Activated CD4-positive, alpha-beta T cell treated with anti-CD3 and anti-CD28 coated beads, Interleukin-2, amount 10 ng/mL, durations not matched to agents 7 days and 5 days (primary cell): ENCODE measurements at places on chromosomes 5 and 9. TPM values are rescaled to one million over a fixed set of nuclear protein-coding genes. Genes with fewer than 3 reads are reported as not detected.

DNA sequence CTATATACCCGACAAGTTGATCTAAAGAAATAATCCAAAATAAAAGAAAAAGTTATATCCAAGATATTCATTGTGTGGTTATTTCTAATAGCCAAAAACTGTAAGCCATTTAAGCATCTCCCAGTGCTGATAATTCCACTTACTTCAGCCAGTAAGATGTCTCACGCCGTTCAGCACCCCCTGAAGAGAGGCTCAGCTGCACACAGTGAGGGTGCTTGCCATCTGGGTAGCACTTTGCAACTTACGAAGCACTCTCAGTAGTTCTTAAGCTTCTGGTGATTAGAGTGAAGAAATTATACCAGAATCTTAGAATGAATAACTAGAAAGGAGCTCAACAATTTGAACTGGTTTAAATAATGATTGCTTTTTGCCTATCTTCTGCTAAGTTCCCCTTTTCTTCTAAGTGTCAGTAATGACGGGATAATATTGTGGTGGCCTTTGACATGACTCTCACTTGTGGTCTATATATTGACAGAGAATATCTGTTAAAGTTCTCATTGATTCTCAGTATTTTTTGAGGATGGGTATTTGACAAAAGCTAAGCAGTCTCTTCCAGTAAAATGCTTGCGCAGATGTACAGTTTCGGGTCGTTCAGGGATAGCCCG, 26.2 kb upstream of the LTC4S start:
- no peak overlapping the region for H3K4me3 ChIP-seq
- no peaks in the 10 kb centered on the region for H3K27me3 ChIP-seq
- no peak overlapping the region for H3K27ac ChIP-seq
- peaks cover 25% of the 10 kb centered on the region for H3K4me1 ChIP-seq
- H3K36me3 ChIP-seq: peaks cover 36% of the 10 kb centered on the region
- no peak for DNase-seq

The TAF11L10 gene
- total RNA-seq: not detected

- DNase-seq: no peak
- H3K36me3 ChIP-seq: peaks cover 51% of the 10 kb centered on the region
- no peak overlapping the region for H3K27ac ChIP-seq
- no peak overlapping the region for H3K4me3 ChIP-seq
Measured at GRCh38 chr5:96978812-96979449, 43.1 kb downstream of the LNPEP start.

DNA sequence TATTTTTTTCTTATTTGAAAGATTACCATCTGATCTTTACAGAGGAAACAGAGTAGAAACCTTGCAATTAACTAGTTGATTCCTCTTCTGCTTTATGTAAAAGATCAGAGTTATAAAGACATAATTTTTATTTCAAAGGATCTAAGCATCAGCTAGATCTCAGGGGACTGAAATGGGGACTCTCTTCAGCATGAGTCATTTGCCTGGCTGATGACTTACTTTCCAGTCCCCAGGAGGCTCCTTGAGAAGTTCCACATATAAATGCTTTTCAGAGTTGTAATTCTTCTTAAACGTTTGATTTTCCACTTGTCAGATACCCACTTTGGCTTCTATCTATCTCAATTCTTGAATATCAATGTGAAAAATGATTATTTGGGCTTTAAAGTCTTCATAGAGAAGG, 389.4 kb downstream of the RAB3C start:
- H3K36me3 ChIP-seq: peaks cover 48% of the 10 kb centered on the region
- H3K4me1 ChIP-seq: no peaks in the 10 kb centered on the region
- H3K4me3 ChIP-seq: no peak overlapping the region
- no peaks in the 10 kb centered on the region for H3K27me3 ChIP-seq
- DNase-seq: no peak

DNA sequence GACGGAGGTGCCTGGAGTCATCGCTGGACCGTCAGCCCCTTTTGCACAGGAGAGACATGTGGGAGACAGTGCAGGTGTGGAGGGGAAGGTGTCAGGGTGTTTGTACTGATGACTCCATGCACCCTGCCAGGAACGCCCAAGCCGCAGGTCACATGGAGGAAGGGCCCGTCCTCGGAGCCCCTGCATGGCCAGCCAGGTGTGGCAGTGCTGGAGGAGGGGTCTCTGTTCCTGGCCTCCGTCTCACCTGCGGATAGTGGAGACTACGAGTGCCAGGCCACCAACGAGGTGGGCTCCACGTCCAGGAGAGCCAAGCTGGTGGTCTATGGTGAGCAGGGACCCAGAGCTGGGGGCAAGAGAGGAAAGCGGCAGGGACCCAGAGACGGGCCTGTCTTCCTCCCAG, 81.5 kb downstream of the HMCN2 start:
- H3K36me3 ChIP-seq: no peaks in the 10 kb centered on the region
- H3K4me1 ChIP-seq: no peaks in the 10 kb centered on the region
- no peak overlapping the region for H3K27ac ChIP-seq
- H3K27me3 ChIP-seq: no peaks in the 10 kb centered on the region
- DNase-seq: no peak

DNA sequence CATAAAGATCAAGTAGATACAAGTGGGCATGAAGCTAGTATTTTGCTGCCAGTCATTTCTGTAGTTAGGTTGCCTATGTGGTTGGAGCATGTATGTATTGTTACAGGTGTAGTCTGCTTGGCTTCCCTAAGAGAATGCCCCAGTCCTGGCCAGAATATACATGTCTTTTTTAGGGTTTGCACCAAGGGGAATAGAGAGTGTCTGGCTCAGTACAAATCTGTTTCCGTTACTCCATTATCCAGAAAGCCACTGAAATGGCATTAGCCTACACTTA, 23.2 kb downstream of the TGFBR1 start:
- no peak overlapping the region for H3K4me3 ChIP-seq
- H3K27ac ChIP-seq: peak overlapping the region; percentile 16
- no peaks in the 10 kb centered on the region for H3K27me3 ChIP-seq
- DNase-seq: no peak
